Endothelial cell (in vitro differentiated cells): ENCODE measurements at places on chromosomes 2 and 18.

DNA sequence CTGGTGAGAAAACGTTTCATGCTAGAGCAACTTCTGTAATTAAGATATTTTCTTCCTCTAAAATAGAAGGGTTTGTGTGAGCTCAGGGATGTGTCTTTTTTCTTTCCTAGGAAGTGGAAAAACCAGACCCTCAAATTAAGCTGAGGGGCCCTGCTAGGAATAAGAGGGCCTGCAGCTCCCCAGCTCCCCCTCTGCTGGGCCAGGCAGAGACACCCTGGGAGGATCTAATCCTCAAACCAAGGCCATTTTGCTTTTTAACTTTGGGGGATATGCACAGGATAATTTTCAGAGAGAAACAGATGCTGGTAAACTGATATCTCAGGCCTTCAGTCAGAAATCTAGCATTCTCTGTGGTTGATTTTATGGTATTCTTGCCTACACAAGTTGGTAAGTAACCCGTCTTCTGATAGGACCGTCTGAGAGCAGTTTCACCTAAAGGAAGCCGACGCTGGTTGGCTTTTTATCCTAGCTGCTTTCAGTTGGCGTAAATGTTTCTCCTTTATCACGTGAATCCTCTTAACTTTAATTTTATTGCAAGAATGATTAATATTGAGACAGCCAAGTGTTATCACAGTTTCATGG lies 34.8 kb downstream of the SNTG2 start:
- no peak for DNase-seq

- no peak for DNase-seq
Measured at GRCh38 chr2:16209799-16210198, 269.4 kb downstream of the MYCN start.

- DNase-seq: no peak
Measured at GRCh38 chr2:140356697-140357096, 1576.5 kb upstream of the NXPH2 start.

- DNase-seq: no peak
Measured at GRCh38 chr2:233326500-233326899, 18.9 kb downstream of the SAG start.

GRCh38 chr18:3058328-3059191 lies 45.6 kb upstream of the LPIN2 start:
- no peak for DNase-seq

DNA sequence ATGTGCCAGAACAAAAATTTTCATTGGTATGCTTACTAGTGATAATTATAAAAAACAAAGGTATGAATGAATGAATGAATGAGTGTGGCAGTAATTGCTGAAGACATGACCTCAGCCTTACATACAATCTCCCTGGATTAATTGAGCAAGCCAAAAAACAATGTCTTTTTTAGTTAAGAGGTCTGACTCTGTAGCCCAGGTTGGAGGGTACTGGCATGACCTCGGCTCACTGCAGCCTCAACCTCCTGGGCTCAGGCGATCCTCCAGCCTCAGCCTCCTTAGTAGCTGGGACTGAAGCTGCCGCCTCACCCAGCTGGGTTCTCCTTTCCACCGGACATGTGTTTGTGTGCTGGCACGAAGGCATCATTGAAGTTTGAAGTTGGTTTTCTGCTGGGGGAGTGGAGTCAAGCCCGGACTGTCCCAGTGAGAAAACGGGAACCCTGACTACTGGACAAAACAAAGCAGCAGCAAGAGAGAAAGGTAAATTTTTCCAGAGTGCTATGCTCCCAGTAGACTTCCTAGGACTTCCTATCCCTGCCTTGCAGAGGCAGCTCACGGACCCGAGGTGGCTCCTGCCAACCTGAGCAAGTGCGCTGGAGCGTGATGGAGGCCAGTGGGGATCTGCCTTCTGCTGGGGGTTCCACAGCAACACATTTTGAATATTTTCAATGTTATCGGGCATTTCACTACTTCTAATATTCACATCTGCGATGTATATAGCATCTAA lies 6.4 kb upstream of the IMP4 start:
- no peak for DNase-seq

DNA sequence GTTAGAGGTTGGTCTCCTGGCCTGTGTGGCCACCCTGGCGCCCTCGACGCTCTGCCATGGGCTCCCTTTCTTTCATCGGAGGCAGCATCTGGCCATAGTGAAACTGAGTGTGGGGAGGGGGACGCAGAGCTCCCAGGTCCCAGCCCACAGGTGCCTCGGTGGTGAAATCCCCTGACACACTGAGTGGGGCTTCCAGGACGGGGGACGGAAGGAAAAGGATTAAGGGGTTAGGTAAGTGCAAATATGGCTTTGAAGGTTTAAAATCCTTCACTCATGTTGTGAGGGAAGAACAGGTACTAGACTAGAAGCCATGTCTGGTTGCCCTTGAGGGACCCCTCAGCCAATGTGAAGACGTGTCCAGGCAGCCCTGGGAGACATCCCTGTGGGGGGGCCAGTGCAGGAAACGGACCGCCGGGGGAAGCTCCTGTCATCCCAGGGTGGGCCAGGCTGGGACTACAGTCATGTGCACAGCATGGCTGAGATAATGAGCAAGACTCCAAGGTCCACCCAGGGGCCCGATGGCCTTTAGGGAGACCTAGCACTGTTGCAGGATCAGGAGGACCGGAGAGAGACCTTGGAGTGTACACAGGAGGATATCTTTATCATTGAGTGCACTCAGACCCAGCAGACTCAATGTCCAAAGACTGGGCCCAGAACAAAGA lies 36.3 kb downstream of the RTP5 start:
- no peak for DNase-seq

GRCh38 chr2:1620081-1620480 lies 124.2 kb downstream of the PXDN start:
- no peak for DNase-seq

DNA sequence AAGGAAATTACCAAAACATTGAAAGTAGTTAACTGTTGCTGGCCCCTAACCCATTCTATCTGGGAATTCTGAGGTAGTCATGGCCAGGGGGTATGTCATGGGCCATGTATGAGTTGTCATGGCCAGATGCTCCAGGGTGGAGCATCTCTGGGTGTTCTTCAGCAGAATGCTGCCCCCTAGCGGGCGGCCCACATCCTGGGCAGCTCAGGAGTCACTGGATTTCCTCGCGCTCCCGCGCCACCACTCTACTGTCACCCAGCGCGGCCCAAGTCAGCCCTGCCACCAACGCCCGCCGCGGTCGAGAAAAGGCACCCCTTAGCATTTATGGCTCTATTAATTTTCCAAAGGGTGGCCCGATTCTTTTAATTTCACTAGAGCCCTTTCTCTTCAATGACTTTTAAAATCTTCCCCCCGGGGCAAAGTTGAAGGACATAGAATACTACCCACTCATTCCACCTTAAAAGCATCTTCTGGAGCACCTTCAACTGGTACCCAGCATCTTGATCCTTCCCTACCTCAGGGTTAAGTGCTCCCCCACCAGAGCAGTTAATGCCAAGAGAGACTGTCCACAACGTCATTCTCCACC lies 41.6 kb downstream of the PKDCC start:
- DNase-seq: peak; percentile 74

GRCh38 chr18:58378411-58379379 lies 250.2 kb downstream of the ALPK2 start:
- no peak for DNase-seq

- no peak for DNase-seq
Measured at GRCh38 chr2:24907116-24907515, 12.9 kb downstream of the ADCY3 start.

DNA sequence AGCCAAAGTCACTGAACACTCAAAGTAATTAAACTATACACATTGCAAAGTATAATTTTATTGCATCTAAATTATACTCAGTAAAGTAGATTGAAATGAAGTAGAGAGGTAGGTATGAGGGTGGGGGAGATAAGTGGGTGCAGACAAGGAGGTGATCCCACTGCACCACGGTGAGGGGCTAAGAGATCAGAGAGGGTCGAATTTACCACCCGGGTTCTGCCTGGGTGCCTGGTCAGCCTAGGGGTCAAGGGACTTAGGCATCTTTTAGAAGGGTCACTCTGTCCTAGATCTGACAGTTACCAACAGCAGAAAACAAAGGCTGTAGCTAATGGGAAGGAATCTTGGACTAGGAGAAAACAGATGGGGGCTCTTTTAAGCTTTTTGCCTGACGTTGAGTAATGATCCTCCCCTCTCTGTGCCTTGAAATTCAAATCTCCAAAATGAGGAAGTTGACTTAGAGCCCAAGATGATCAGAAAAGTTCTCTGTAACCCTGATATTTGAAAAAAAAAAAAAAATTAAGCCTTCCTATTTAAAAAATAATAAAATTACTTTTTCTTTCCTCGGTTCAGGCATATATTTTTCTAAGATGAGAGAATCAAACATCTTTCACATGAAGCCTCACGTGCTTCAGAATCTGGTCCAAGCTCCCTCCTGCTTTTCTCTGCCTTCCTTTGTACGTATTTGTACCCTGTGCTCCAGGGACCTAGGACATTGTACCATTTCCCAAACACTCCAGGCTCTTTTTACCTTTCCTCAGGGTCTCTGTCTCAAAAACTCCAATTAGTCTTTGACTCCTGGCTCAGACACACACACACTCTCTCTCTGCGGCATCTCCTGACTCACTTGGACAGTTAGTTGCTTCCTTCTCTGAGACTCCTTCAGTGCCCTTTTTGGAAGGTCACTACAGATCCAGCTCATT lies 353.9 kb downstream of the CYRIA start:
- DNase-seq: no peak

GRCh38 chr2:128315829-128316776 lies 2.6 kb downstream of the HS6ST1 start:
- peak; percentile 3 for DNase-seq

DNA sequence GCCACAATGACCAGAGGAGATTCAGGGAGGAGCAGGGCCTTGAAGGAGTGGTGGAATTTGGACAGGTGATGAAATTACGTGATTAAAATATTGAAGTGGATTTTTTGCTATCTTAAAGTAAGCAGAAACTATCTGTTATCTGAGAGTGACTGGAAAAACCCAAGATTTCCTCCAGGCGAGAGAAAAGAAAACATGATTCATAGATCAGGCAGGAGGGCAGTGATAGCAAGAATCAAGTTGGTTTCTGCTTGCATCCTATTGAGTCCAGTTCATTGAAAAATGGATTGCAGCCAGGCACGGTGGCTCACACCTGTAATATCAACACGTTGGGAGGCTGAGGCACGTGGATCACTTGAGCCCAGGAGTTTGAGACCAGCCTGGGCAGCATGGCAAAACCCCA lies 127.8 kb downstream of the NXPH2 start:
- no peak for DNase-seq

DNA sequence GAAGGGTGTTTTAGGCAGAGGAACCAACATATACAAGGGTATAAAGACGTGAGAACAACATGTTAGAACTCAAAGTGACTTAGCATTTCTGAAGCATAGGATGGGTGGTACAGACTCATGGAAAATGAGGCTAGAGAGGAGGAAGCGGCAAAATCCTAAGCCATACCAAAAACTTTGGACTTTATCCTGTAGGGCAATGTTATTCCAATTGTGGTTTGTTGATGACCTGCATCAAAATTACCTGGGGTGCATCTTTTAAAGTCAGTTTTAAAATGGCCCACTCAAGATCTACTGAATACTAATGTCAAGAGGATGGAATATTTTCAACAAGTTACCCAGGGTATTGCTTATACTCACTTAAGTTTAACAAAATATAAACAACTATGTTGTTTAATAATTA lies 34.8 kb downstream of the RAPH1 start:
- no peak for DNase-seq

DNA sequence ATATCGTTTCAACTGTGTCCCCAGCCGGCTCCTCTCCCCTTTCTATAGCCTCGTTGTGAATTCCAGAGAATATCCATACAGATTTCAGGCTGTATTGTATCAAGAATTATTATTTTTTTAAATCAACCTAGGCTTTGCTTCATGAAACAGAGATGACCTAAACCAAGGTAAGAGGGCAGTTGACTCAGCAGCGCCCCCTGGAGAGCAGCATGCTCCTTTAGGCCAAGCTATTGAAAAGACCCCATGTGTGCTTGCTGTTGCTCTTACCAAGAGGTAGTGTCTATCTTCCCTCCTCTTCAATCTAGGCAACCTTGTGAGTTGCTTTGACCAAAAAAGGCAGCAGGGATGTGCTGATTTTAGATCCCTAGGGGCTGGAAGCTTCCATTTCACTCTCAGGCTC lies 426.7 kb upstream of the SMIM21 start:
- peak; percentile 14 for DNase-seq

- no peak for DNase-seq
Measured at GRCh38 chr2:133107058-133107815, 437.2 kb upstream of the LYPD1 start.

DNA sequence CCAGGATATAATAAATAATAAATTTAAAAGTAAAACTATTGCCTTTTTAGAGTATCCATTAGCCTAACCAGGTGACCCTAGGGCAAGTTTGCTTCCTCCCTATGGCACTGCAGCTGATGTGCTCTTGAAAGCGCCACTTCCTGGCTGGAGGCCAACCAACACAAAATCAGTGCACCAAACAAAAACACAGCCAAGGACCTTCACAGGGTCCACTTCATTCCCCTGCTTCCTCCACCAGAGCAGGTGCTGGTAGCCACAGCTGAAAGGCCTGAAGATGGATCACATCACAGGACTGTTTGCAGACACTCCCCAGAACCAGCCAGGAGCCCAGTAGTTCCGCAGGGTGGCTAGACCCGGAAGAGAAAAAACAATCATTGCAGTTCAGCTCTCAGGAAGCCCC lies 108.8 kb downstream of the TWIST2 start:
- no peak for DNase-seq

- DNase-seq: no peak
Measured at GRCh38 chr2:40348665-40349064, 103.2 kb downstream of the SLC8A1 start.

DNA sequence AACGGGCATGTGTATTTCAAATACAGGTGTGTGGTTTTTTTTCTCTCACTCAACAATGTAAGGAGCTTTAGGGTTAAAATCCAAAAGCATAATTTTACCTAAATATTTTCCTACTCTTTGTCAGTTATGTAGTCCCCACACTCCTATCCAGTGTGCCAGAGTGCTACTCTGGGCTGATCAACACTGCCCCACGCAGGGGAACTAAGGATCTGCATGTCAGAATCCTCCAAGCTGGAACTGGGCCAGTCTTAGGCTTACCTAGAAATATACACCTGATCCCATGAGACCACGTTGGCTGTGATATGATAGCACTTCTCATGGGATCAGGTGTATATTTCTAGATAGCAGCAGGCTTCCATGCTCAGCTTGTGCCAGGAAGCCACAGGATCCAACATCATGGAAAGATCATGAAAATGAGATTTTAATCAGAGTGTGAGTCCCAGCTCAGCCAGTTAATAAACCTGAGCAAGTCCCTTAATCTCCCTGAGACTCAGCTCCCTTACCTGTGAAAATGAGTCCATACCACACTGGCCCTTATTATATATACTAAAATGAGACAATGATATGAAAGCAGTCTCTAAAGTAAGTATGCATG lies 29.7 kb downstream of the CCDC141 start:
- peak; percentile 62 for DNase-seq

GRCh38 chr2:158412206-158412605 lies 44.3 kb downstream of the CCDC148 start:
- no peak for DNase-seq
